NCI-H526 (cell line): ENCODE measurements at places on chromosomes 7 and 10.
A peak's percentile ranks its signal among the peaks of the same experiment; 100 is the strongest.

- no peak for DNase-seq
These were observed 47.5 kb upstream of the ADGRA1 start for GRCh38 chr10:133040198-133040597.

DNA sequence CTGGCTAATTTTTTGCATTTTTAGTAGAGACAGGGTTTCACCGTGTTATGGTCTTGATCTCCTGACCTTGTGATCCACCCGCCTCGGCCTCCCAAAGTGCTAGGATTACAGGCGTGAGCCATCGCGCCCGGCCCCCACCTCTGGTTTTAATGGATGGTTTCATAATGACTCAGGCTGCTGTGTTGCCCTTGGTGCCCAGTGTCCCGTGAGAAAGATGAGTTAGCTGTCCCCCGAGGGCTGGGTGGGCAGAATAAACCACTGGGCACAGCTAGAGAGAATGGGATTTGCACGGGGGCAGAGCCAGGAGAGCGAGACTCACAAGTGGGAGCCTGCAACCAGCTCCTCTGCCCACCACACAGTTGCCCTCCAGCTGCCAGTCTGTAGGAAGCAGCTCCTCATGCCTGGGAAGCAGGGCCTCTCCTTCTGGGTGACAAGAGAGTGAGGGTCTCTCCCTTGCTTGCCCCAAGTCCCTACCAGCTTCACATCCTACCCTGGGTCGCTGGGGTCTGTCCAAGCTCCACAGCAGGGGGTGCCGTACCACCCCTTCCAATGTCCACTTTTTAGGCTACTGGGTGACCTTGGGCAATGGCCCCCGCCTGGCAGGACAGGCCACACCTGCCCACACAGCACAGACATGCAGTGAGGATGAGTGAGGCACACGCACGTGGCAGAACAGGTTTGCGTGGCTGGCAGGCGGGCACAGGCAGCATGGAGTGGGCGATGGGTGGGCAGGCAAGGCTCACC lies 16.1 kb upstream of the NDST2 start:
- DNase-seq = no peak

DNA sequence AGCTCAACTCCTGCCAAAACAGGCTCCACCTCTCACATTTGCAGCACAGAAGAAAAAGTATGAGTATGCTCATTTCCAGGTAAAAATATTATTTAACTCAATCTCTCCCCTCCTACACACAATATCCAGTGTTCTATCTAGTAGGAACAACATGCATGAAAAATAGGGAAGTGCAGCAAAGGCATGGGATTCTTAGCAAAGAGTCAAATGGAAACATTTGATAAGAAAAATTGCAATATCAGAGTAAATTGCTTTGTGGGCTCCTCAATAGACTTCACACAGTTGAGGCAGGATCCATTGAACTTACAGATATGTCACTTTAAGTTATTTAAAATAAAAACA lies 150.9 kb downstream of the ANK3 start:
- no peak for DNase-seq

DNA sequence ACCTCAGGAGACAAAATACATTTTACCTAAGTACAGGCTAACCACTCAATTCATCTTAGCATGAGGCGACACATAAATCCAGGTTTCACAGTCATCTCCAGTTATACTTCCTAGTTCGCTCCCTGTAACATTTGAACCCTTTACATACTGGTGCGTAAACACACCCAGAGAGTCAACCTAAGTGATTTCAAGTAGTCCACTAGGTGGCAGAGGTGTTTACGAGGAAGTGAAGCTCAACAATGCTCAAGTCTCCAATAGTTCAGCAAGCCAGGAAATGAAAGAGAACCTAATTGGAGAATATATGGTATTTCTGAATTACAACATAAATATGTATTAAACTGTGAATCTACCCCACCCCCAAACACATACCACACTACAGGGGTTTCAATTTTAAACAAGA lies 76.3 kb upstream of the ABCB5 start:
- DNase-seq = no peak

DNA sequence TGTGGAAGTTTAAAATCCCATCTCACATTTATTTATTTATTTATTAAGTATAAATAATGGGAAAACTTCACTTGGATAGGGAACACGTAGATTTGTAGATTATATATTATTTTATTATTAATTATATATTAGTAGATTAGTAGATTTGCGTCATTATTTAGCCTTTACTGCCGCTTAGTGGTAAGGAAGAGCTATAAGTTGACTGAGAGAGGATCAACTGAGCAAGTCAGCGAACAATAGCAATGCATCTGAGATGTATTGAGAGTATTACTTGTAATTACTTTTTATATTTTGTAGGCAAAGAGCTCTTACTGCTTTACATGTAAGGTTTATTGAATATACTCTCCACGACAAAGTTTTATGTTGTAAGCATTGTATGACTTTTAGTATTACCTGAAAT lies 244.5 kb upstream of the ANKRD30A start:
- DNase-seq = no peak

DNA sequence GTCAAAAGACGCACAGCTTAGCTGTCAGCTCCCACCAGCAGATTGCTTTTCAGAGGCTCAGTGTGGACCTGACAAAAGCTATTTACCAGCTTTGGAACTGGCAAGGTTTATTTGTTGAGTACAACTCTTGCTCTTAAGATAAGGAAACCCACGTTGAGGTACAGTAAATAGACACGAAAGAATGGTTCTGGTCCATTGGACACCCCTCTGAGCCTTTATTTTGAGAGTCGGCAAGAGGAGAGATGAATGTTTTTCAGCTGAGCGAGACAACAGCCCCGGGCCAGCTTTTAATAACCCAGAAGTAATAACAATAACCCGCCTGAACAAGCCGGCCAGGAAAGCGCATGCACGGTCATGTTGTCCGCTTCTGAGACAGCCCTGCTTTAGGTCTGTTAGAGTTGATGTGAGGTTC lies 49.0 kb downstream of the WNT2 start:
- DNase-seq = peak; percentile 37

DNA sequence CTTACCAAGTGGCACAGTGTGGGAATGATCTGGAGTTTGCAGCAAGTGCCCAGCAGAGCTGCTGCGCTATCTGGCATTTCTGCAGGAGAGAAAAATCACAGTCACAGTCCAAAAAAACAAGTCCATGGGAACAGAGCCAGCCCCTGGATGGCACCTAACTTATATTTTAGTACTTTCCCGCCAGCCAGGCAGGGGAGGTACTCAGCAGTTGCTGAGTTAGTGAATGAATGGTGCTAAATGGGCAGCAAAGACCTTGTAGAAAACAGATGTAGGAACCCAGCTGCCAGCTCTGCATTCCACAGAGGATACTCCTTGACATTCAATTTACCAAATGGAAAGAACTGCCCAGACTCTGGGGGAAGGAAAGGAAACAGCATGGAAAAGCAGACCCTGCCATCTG lies 54.5 kb downstream of the GSDME start:
- no peak for DNase-seq

DNA sequence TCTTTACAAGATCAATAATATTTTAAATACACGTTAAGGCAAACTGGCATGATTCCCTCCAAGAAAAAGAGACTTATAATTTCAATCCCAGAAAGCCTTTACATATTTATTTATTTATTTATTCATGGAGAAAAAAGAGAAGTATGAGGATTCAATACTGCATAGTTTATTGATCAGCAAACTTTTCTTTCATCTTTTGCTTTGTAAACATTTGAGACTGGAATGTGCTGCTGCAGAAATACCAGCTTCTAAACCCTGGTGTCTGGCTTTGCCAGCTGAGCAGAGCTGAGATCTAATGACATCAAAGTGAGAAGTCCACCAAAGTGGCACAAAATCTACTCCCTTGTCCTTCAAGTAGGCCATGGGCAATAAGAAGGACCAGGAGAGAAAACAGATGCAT lies 93.7 kb upstream of the STK17A start:
- DNase-seq = no peak

DNA sequence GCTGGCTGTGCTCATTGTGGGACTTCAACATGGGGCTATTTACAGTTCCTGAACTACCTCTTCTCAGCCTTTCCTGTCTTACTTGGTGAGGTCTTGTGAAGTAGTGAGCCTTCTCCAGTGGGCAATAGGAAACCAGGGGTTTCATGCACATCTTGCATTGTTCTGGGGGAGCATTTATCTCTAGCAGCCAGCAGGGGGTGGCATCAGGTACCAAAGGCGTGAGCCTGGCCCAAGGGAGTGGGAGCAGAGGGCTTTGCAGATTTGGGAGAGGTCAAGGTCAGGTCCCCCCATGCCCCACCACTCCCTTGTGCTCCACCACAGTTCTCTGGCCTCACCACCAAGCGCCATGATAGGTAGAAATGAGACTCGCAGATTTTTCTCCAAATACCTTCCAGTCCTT lies 85.4 kb upstream of the NPTX2 start:
- DNase-seq = no peak

- DNase-seq = no peak
These were observed 78.4 kb downstream of the CARD11 start for GRCh38 chr7:2965301-2965700.

DNA sequence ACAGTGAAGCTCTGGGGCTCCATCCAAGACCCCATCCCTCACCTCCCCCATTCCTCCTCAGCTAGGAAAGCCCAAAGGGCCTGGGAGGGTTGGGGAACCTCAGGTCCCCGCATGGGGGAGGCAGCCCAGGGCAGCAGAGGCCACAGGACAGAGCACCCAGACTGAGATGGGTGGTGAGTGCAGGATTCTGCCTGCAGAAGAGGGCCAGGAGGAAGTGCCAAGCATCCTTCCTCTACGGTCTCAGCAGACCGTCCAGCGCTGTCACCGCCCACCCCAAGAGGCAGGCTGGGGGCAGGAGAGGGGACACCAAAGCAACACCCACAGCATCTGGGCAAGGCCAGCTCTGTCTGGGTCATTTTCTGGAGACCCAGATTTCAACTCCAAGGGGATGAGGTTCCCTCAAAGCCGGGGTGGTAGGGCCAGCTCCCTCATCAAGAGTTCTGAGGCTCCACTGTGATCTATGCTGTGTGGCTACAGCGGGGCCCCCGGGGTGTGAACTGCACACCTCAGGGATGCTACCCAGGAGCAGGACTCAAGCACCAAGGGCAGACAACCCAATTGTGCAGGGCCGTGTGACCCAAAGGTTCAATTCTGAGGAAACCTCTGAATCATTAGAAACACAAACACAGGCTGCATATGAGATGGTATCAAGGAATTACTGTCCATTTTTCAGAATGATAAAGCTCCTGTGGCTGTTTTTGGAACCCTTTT lies 46.8 kb downstream of the CAMK2B start:
- DNase-seq = no peak

- no peak for DNase-seq
These were observed 407.9 kb downstream of the KCNMA1 start for GRCh38 chr10:77229704-77230103.

GRCh38 chr10:95635319-95635733 lies 21.2 kb downstream of the ALDH18A1 start:
- DNase-seq = no peak

DNA sequence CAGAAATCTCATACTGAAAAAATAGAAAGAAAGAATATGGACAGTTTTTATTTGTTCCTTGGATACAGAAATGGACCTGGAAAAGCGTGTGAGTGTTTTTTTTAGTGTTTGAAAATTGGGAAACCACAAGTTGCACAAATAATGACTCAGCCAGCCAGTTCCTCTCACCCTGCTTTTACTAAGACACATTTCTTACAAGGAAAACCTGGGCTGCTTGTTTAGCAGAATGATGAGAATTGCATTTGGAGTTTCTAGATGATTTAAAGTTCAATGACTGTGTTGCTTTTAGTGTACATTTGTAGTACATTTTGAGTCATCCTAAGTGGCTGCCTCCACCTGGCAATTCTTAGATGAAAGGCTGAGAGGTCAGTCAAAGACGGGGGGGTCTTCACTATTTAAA lies 218.7 kb downstream of the ABCA13 start:
- no peak for DNase-seq

GRCh38 chr10:43226441-43226840 lies 40.4 kb downstream of the RASGEF1A start:
- DNase-seq = no peak

GRCh38 chr7:141534757-141535737 lies 16.2 kb upstream of the AGK start:
- no peak for DNase-seq

- no peak for DNase-seq
These were observed 36.0 kb downstream of the LRRC72 start for GRCh38 chr7:16562456-16563220.

DNA sequence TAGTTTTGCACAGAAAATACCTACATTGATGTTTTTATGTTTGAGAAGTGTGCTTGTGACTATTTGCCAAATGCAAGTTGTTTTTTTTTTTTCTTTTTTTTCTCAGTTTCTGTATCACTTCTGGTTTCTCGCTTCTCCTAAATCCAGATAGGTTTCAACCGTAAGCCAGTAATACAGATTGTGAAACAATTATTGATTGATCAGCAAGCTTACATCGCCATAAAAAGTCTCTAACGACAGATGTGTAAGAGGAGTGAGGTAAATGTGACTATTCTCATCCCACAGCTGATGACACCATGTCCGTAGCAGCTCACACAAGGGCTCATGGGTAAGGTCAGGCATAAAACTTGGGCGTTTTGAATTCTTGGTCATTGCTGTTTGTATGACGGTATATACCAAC lies 202.8 kb upstream of the AKR1E2 start:
- no peak for DNase-seq

GRCh38 chr10:111482621-111483216 lies 405.9 kb downstream of the ADRA2A start:
- DNase-seq = no peak

DNA sequence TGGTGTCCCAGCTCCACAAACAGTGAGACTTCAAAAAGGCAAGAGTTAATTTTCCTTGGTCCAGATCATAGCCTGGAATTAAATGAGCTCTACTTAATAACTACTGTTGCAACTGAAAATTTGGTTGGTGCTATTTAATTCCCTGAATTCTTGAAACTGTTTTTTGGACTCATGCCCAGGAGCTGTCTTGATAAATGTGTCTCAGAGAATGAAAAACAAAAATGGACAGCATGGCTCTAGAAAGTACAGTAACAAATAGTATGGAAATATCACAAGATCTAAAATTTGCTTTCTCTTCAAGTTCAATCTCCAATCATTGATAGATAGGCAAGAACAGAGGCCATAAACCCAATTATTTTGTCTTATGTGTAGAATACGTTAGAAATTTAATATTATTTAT lies 42.5 kb downstream of the CCDC71L start:
- DNase-seq = no peak

GRCh38 chr7:20329389-20330238 lies 1.1 kb upstream of the ITGB8 start:
- DNase-seq = peak; percentile 68

GRCh38 chr10:86632009-86632800 lies 22.1 kb upstream of the OPN4 start:
- no peak for DNase-seq

- DNase-seq = no peak
These were observed 21.8 kb downstream of the ARHGAP19 start for GRCh38 chr10:97270523-97271154.
